ENCODE measurements at places on chromosomes 3 and 15.

DNA sequence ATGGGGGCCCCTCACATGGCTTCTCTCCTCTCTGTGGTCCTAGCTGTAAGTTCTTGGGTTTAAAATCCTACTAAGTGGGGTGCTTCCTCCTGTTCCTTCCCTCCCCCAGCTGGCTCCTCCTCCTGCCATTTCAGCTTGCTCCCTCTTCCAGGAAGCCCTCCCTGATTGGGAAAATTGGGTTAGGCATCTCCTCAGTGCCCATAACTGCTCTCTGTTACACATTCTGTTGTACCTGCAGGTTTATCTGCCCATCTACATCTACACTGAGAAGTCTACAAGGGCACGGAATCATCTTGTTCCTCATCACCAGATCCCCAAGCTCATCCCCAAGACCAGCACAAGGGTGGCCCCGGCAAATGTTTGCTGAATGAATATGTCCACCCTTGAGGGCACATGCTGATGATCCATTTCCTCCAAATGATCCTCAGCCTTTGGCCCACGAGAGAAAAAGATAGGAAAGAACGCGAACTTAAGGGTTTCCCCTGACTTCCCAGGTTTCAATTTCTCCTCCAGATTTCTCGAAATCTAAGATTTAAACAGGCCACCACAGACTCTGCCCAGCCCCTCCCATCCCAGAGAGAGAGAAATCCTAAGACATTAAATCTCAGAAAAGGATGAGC, 3.9 kb downstream of the SEMA7A start:
- no peak for DNase-seq

GRCh38 chr3:77373619-77374018, 333.7 kb downstream of the ROBO2 start:
- DNase-seq, result no peak

GRCh38 chr15:78284758-78285157, 14.7 kb downstream of the SKIC8 start:
- no peak for DNase-seq

GRCh38 chr3:186687120-186687651, 21.4 kb downstream of the HRG start:
- no peak for DNase-seq

DNA sequence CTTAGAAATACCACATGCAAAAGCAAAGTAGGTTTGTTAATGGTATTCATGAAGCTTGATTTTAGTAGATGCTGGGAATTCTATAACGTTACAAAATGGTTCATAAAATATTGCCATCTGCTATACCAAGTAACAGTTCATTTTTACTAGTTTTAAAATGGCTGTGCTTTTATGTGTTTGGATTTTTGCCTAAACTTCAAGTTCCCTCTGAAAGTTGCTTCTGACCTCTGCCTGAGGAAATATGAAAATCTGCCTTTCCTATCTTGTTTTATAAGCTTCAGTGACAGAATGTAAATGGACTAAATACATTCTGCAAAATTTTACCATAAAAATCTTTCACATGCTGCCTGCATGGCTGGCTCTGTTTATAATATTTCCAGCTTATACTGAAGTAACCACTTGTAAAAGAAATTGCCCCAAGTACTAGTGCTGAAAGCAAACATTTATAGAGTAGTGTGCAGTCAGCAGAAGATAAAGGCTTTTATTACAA, 560.7 kb upstream of the ROBO2 start:
- DNase-seq, result no peak
